ENCODE measurements at places on chromosomes 11 and 22. TPM values are rescaled to one million over a fixed set of nuclear protein-coding genes. Genes with fewer than 3 reads are reported as not detected.

DNA sequence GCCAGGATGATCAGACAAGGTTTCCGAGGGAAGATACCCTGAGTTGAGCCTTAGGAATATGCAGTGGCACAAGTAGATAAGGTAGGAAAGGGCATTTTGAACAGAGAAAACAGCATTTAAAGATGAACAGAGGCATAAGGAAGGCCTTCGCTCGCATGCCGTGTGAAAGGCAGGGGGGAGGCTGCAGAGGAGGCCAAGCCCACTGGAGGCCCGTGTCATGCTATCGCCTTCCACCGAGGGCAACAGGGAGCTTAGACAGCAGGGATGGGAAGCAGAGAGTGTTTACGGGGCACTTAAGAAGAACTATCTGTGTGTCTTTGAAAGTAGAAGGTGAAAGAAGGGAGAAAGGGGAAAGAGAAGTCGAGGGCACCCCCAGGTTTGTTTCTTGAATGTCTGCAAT, 148.3 kb downstream of the PKNOX2 start:
- DNase-seq, result no peak
- no peak overlapping the region for H3K4me3 ChIP-seq
- no peaks in the 10 kb centered on the region for H3K36me3 ChIP-seq

DNA sequence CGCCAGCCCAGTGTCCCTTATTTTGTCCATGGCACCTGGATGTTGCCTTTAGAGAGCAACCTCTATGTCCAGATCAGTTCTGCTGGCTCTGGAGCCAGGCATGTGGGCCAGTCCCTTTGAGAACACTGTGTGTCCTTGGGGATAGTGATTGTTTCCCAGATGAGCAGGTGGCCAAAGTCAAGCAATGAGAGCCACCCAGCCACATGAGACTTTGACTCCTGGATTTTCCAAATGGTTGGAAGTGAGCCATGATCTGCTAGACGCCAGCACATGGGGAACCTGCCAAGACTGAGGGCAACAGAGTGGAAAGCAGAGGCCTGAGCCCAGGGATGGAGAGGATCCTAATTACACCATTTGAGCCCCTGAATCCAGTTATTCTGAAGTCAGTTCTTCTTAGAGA, 479.8 kb downstream of the OPCML start:
- no peak overlapping the region for H3K27ac ChIP-seq
- no peaks in the 10 kb centered on the region for H3K36me3 ChIP-seq
- H3K27me3 ChIP-seq, result no peaks in the 10 kb centered on the region
- H3K4me1 ChIP-seq, result no peaks in the 10 kb centered on the region

- no peak for DNase-seq
- no peaks in the 10 kb centered on the region for H3K36me3 ChIP-seq
- no peak overlapping the region for H3K27ac ChIP-seq
- H3K4me3 ChIP-seq, result no peak overlapping the region
- H3K27me3 ChIP-seq, result peaks cover 22% of the 10 kb centered on the region
These were observed 6.3 kb downstream of the SYT7 start for GRCh38 chr11:61574611-61575010.

DNA sequence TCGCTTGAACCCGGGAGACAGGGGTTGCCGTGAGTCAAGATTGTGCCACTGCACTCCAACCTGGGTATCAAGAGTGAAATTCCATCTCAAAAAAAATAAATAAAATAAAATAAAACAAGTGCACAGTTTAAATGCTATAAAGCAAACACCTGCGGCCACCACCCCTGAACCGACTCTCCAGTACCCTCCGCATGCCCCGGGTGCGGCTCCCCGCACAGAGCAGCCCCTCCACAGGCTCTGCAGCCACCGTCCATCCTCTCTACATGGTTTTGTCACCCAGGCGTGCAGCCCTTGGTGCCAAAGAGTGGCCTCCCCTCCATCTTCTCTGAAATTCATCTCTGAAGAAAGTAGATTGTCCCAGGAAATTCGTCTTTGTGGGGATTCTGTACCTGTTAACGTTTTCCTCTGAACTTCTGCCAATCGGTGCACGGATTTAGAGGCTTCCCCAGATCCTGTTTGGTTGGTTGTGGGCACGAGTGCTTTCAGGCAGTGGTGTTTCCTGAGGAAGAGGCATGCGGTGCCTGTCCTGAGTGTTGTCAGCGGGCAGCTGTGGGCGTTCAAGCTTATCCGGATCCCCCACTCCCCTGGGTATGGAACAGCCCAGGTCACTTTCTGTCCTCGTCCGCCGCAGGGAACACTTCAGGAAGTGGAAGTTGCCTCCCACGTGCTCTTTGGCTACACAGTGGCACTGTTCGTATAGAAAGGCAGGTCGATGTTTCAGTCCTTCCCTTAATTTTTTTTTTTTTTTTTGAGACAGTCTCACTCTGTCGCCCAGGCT, 4.1 kb downstream of the MIOX start:
- H3K27me3 ChIP-seq, result peaks cover 5% of the 10 kb centered on the region
- H3K4me3 ChIP-seq, result no peak overlapping the region
- H3K36me3 ChIP-seq, result no peaks in the 10 kb centered on the region
- no peak overlapping the region for H3K27ac ChIP-seq
- peaks cover 8% of the 10 kb centered on the region for H3K4me1 ChIP-seq
- no peak for DNase-seq

DNA sequence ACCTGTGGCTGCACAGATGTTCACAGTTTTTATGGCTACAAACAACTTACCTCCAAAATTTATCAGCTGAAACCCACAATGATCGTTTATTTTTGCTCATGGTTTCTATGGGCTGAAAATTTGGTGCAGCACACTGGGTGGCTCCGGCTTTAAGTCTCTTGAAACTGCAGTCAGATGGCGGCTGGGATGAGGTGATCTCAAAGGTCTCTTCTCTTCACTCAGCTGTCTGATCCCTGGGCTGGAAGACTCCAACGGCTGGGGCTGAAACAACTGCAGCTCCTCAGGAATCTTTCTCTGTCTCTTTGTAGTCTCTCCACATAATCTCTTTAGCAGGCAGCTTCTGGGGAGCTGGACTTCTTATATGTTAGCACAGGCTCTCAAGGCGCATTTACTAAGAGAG, 117.3 kb upstream of the FAT3 start:
- H3K27ac ChIP-seq, result no peak overlapping the region
- no peaks in the 10 kb centered on the region for H3K4me1 ChIP-seq
- no peaks in the 10 kb centered on the region for H3K36me3 ChIP-seq
- no peak overlapping the region for H3K4me3 ChIP-seq

The PTPRJ gene
- total RNA-seq, result 74.3 TPM

The PGA4 gene
- not detected for total RNA-seq

The ACTN3 gene
- total RNA-seq, result 0.40 TPM

The ART5 gene
- not detected for total RNA-seq

The KRTAP5-8 gene
- total RNA-seq, result not detected

The FAT3 gene
- not detected for total RNA-seq

The APOL3 gene
- total RNA-seq, result 134 TPM
